ENCODE measurements at places on chromosomes 3 and 15.

- no peak for DNase-seq
Measured at GRCh38 chr15:58731756-58732535, 17.6 kb downstream of the ADAM10 start.

- DNase-seq: no peak
Measured at GRCh38 chr3:56355570-56356185, 112.6 kb downstream of the ERC2 start.

DNA sequence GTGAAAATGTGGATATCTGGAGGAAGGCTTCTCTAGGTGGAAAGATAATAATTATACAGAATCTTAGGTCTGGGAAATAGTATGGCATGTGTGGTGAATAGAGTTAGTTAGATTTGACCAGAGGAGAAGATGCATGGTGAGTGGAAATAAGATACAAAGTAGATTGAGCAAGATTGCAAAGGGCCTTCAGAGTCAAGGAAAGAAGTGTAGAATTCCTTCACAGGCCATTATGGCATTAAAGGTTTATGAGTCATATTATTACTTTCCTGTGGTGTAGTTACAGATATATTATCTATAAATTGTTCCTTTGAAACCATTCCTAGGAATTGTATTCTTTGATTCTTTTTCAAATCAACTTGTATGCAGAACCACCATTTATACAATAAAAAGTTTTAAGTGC, 660.3 kb downstream of the SI start:
- DNase-seq: no peak

- no peak for DNase-seq
Measured at GRCh38 chr3:150080058-150080730, 109.5 kb upstream of the PFN2 start.

DNA sequence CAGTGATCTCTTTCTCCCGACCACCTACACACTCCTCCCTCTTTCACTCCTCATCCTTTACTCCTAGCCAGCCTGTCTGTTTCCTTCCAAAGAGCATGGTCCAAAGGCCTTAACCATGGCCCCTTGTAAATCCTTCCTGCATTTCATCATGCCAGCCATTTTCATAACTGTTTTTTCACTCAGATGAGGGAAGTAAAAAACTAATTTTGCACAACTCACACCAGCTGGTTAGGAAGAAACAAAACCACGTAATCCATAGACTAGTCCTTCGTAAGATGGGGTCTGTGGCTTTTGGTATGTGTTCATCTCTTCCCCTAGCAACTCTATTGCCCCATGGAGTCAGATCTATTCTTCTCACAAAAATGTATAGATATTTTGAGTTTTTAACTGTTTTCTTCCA, 187.8 kb downstream of the SHOX2 start:
- DNase-seq: no peak

DNA sequence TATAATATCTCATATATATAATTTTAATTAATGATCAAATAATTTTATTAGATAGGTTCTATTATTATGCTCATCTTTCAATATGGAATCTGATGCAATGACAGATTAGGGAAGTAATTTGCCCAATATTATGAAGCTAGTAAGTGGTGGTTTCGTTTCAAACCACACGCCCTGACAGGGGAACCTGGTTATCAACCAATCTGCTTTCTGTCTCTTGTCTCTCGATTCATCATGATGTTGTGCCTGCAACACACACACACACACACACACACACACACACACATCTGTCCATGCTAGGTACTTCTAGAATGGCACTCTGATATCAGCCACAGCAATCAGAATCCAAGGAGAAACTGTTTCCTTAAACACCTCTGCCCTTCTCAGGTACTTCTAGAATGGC, 128.4 kb downstream of the ZBBX start:
- DNase-seq: no peak

GRCh38 chr15:98400120-98400519, 248.2 kb upstream of the IGF1R start:
- DNase-seq: no peak

DNA sequence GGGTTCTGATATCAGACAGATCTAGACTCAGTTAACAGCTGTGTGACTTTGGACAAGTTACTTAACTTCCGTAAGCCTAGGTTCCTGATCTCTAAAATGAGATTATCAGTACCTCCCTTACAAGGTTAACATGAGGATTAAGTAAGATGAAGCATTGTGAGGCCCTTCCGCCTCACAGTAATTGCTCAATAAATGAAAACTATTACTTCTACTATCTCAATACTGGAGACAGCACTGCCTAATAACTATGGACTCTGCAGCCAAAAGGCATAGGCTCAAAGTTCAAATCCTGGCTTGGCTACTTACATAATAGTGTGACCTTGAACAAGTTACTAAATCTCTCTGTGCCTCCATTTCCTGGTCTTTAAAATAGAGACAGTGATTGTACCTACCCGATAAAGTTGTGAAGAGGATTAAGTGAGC, 82.0 kb upstream of the ATP11B start:
- DNase-seq: no peak

DNA sequence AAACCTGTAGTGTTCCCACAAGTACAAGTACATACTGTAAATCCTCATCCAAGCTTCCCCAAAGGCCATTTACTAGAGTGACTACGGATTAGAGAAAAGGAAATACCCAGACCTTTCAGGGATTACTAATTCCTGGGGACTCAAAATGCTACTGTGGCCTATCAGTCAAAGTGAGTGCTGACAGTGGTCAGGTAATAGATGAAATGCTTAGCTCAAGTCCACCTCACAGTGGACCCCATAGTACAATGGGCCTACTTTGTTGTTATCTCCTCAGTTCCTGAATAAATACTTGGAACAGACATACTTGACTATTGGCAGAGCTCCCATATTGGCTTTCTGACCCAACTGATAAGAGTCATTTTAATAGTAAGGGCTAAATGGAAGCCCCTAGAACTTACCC, 61.6 kb downstream of the MAP4 start:
- no peak for DNase-seq

- DNase-seq: no peak
Measured at GRCh38 chr15:100728371-100729201, 126.2 kb downstream of the ASB7 start.

DNA sequence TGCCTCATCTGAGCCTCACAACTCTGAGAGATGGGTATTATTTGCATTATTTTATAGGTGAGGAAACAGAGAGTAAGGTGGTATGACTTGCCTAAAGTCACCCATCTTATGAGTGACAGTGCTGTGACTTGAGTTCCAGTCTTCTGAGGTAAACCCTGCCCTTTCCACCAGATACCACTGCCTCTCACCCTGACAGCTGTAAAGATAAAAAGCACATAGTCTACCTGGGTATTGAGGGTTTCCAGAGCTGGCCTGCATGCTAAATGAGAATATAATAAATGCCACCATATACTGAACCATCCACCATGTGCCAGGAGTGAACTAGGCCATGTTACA, 25.6 kb downstream of the RASGRP1 start:
- DNase-seq: no peak

DNA sequence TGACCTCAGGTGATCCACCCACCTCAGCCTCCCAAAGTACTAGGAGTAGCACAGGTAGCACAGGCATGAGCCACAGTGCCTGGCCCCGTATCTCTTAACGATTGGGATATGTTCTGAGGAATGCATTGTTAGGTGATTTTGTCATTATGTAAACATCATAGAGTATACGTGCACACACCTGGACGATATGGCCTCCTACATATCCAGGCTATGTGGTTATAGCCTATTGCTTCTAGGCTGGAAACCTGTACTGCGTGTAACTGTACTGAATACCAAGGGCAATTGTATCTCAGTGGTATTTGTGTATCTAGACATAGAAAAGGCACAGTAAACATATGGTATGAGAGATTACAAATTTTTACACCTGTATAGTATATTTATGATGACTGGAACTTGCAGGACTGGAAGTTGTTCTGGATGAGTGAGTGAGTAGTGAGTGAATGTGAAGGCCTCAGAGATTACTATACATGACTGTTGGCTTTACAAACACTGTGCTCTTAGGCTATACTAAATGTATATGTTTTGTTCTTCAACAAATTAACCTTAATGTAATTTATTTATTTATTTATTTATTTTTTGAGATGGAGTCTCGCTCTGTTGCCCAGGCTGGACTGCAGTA, 120.7 kb downstream of the MBNL1 start:
- DNase-seq: no peak

- DNase-seq: no peak
Measured at GRCh38 chr3:98730886-98731537, 32.1 kb upstream of the ST3GAL6 start.

DNA sequence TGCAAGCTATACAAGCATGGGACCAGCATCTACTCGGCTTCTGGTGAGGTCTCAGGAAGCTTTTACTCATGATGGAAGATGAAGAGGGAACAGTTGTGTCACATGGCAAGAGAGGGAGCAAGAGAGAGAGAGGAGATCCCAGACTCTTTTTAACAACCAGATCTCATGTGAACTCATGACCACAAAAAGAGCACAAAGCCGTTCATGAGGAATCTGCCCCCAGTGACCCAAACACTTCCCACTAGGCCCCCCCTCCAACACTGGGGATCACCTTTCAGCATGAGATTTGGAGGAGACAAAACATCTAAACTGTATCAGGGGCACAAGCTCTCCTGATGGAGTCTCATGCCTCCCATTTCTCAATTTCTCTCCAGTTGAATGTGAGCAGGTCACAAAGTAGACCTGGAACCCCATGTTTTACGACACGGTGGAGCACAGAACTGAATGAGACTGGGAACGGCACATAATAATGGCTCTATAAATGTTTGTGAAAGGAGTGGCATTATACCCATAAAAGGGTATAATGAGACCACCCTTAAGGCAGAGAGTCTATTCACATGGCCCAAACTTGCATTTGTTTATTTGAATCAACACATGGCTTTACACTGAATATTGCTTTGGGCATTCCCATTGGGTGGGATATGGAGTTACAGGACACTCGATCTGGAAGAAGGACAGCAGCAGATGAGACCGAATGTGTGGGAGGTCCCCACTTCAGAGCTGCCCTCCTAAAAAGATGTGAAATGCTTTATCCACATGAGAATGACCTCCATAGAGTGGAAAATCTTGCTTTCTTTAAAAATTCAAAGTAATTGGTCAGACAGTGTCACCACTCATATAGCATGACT, 38.8 kb downstream of the IL16 start:
- no peak for DNase-seq

- no peak for DNase-seq
Measured at GRCh38 chr3:37301980-37302708, 127.8 kb upstream of the LRRFIP2 start.

DNA sequence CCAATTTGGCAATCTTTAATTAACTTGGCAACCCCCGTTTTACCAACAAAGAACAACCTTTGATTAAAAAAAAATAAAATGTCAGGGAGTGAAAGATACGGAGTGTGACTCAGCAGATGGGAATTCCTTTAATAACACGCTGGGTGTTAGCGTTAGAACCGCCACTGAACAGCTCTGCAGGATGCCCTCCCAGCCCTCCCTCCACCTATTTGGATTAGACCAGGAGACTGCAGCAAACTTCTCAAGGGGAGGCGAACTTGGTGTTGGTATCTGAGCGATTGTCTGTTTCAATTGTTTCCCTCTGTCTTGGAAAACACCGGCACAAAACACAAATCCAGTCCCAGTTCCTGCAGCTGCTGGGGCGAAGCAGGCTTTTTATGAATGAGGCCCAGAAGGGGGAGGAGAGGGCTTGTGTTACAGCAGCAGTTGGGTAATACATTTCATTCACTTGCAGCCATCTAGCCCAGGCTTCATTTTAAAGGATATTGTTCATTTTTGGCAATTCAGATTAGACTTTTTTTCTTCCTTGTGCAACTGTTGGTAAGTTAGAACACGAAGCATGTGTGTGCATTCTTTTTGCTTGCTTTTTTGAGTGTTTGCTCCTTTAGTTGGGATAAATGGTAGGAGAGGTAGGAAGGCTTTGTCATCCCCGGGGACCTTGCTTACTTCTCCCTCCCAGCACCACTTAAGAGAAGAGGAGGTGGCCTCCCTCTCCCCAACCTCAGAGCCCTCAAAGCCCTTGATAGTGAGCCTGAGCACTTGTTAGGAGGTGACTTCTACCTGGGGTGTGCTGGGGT, 152.3 kb downstream of the IGF1R start:
- no peak for DNase-seq

GRCh38 chr3:8607234-8608040, 37.2 kb downstream of the SSUH2 start:
- DNase-seq: no peak

GRCh38 chr3:63248015-63248414, 30.1 kb upstream of the SYNPR start:
- no peak for DNase-seq

- no peak for DNase-seq
Measured at GRCh38 chr3:4806535-4807108, 172.6 kb upstream of the BHLHE40 start.

DNA sequence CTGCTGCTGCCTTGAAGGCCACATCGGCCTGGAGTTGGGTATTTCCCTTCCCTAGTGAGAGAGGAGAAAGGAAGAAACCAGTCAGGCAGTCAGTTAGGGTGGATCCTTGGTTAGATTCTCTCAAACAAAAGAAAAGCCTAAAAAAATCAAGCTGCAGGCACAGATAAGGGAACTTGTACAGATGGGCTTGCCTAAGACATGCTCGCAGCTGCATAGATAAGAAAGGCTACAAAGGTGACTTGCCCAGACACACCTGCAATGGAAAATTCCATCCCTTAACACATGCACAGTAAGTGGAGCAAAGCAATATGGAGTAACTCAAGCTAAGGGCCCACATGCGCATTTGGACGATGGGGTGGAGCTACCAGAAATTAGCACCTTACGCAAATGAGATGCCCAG, 199.7 kb upstream of the ARPP21 start:
- DNase-seq: no peak

- no peak for DNase-seq
Measured at GRCh38 chr15:67992834-67993233, 61.3 kb upstream of the PIAS1 start.

- DNase-seq: no peak
Measured at GRCh38 chr3:63639806-63640205, 12.7 kb upstream of the SNTN start.

- no peak for DNase-seq
Measured at GRCh38 chr15:38559636-38560307, 4.8 kb downstream of the RASGRP1 start.

DNA sequence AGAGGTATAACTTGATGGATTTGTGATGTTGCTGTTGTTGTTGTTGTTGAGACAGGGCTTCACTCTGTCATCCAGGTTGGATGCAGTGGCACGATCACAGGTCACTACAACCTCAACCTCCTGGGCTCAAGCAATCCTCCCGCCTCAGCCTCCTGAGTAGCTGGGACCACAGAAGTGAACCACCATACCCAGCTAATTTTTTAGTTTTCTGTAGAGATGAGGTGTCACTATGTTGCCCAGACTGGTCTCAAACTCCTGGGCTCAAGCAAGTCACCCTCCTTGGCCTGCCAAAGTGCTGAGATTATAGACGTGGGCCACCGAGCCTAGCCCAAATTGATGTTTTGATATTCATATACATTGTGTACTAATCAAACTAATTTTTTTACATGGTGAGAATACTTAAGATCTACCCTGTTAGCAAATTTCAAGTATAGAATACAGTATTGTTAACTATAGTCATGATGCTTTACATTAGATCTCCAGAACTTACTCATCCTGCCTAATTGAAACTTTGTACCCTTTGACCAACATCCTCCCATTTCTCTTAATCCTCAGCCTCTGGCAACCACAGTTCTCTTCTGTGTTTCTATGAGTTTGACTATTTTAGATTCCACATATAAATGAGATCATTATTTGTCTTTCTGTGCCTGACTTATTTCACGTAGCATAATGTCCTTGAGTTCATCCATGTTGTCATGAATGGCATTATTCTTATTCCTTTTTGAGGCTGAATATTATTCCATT, 23.2 kb downstream of the LMCD1 start:
- DNase-seq: no peak

GRCh38 chr15:92981333-92981732, 81.2 kb downstream of the CHD2 start:
- no peak for DNase-seq

All from activated T-cell treated with anti-CD3 and anti-CD28 coated beads for 48 hours (primary cell).